ENCODE measurements at places on chromosomes 3 and 15.
A peak's percentile ranks its signal among the peaks of the same experiment; 100 is the strongest.

- DNase-seq, result no peak
Measured at GRCh38 chr15:88489321-88489720, 21.8 kb downstream of the MRPS11 start.

DNA sequence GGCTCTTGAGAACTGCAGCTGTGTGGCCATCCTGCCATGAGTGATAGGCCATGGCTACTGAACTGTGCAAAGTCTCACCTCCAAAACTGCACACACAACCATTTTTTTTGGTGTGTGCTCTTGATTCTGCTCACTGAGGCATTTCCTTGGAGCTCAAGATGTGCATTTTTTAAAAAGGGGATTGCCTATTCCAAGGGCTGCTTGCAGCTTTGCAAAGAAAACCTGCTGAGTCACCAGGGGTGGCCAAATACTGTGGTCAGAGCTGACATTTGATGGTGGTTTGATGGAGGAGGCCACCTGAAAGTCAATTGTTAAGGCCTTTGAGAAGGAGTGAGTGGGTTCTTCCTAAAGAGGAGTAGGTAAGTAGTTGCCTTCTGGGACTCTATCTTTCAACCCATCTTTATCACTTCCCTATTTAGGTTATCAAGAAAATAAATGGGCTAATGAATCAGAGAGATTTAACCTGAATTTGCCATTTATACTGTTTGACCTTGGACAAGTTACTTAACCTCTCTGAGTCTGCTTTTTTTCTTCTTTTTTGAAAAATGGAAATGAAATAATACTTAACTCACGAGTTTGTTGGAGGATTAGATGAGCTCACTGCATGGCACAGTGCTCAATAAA lies 87.9 kb downstream of the CHST2 start:
- no peak for DNase-seq

GRCh38 chr3:113741086-113741485 lies 5.0 kb downstream of the NAA50 start:
- DNase-seq, result no peak

- DNase-seq, result no peak
Measured at GRCh38 chr3:110234831-110235230, 836.8 kb upstream of the NECTIN3 start.

DNA sequence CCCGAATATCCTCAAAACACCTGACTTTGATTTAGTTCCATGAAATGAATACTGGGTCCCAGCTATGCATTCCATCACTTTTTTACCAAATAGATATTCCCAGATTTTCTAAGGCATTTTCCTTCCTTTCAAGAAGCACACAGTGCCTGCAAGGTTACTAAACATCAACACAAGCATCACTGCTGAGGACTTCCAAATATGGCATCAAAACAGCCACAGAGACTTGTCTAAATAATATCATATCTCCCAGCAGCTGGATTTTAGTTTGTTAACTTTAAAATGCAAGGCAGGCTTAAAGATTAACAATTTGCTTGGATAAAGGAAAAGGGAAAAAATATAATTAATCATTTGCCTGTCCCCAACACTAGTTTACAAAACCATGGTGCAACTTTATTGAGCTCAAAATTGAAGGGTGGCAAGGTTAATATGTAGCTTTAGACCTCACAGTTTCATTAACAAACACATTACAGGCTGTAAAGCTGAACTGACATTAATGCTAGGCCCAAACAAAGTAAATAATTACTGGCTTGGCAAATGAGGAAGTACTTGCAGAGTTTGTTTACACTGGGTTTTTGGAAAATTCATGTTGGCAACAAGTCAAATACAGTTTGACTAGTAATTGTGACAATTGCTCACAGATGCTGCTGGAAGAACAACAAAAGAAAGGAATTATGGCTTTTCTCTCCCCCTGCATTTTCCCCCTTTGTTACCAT lies 401.7 kb upstream of the CDIN1 start:
- no peak for DNase-seq

GRCh38 chr3:19945969-19946831 lies 697 bp upstream of the RAB5A start:
- no peak for DNase-seq

DNA sequence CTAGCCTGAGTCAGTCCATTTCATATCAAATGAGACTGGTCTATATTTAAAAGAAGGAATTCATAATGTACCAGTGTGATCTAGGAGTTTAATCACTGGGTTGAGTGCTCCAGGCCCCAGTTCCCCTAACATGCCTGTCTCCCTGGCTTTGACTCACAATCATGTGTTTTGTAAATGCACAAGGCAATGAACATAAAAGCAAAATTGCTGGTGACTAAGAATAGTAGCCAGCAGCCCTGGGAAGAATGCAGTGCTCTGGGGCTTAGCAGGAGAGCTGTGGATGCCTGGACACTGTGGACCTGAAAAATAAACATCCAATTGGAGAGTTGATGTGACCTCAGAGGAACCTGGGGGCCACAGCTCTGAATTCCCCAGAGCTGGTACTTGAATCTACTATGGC lies 50.3 kb downstream of the SYNPR start:
- DNase-seq, result no peak

DNA sequence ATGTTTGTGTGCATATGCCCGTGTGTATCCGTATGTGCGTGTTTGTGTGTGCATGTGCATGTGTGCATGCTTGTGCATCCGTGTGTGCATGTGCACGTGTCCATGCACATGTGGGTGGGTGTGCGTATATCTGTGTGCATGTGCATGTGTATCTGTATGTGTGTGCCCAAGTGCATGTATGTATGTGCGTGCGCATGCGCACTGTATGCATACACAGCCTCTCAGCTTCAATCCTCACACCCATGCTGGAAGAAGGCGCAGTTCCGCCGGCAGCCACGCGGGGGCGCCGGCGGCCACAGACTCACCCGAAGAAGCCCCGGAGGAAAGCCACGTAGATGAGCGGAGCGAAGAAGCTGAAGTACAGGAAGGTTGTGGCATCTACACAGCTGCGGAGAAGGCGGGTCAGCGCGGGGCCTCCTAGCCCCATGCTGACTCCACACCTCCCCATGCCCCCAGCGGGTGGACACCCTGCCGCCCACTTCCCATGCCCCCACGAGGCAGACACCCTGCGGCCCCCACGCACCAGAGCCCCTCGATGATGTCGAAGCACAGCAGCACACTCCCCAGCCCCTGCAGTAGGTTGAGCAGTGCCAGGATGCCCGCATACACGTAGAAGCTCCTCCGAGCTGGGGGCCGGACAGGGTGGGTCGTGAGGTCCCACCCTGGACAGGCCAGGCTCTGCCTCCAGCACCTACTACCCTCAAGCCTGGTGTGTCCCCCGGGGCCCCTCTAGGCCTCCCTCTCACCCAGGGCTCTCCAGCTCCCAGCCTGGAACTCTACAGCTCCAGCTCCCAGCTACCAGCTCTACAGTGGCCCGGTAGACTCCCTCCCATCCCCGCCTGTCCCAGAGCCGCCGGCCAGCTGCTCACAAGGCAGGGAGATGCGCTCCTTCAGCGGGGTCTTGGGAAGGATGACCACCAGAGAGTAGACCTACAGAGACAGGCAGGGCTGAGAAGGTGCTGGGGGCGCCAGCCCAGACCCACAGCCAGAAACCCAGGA lies 15.4 kb downstream of the TPRA1 start:
- peak; percentile 70 for DNase-seq

DNA sequence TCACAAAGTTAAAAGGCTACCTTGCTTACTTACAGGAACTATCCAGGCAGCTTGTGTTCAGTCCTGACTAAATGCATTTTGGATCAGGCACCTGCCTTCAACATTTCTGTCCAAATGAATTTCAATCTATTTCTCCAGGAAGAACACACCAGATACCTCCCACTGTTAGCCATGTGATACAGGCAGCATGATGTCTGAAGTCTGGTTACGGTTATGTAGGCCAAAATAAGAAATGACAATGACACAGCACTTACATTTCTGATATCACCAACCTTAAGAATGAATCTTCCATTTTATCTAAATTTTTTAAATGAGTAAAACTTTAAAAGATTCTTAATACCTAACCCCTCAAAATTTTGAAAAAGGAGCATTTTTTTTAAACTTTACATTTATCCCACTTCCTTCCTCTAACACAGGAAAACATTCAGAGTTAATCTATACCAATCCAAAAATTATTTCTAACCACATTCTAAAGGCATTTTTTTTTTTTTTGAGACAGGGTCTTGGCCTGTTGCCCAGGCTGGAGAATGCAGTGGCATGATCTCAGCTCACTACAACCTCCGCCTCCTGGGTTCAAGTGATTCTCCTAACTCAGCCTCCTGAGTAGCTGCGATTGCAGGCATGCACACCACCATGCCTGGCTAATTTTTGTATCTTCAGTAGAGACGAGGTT lies at the start of gene MAP4:
TSS of gene MAP4 (minus strand) at position 116 of the 673 bp plus-strand sequence. CDS start 17,556 bp downstream, outside the sequence.
- no peak for DNase-seq

DNA sequence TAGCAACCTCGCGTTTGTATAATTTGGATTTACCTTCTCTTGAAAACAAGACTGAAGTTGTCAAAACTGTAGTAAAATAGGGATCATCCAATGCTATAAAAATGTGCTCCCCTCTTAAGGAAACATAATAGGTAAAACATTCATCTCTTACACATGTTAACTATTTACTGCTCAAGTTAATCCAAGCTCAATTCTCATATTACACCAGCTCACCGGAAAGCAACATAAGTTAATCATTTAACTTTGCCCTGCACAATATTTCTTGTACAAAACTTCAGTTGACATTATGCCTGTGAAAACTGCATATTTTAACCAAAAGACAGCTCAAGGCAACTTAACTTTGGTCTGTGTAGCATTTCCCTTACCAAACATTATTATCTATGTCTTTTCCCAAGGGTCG lies 634.2 kb downstream of the NAALADL2 start:
- DNase-seq, result no peak

DNA sequence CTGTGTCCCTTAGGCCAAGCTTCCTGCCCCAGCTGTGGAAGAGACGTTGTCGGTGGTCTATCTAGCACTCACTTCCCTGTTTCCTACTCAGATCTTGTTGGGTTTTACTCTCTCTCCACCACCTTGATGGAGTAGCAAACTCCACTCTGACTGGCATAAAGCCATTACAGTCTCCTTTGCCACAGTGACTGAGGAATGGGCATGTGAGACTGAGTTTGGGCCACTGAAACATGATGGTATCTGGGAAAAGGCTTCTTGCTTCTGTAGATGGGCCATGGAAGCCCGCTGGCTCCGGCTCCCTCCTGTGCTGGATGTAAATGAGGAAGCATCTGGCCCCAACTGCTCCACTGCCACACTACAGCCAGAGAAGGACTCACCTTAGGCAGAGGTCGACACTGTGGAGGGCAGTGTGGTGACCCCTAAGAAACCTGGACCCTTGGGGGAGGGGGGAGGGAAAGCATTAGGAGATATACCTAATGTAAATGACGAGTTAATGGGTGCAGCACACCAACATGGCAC lies 9.4 kb upstream of the CAMK1 start:
- no peak for DNase-seq

- no peak for DNase-seq
Measured at GRCh38 chr3:151182349-151183079, 20.5 kb downstream of the GPR171 start.

- no peak for DNase-seq
Measured at GRCh38 chr3:133776794-133777438, 28.7 kb upstream of the SRPRB start.

DNA sequence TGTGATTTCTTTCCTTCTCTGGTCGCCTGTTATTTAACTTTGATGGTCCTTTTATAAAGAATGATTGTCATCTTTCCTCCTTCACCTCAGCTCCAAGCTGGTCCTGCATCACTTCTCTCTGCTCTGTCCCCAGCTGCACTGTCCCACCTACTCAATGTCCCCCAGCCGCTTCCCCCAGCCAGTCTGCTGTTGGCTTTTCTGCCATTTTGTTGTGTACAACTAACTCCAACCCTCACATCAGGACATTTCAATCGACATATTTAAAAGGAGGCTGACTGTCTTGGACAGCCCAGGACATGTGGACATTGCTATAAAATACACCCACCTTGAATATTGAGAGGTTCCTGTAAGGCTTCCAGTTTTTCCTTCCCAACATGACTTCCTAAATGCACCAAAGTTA lies 193.8 kb upstream of the RGMA start:
- no peak for DNase-seq

DNA sequence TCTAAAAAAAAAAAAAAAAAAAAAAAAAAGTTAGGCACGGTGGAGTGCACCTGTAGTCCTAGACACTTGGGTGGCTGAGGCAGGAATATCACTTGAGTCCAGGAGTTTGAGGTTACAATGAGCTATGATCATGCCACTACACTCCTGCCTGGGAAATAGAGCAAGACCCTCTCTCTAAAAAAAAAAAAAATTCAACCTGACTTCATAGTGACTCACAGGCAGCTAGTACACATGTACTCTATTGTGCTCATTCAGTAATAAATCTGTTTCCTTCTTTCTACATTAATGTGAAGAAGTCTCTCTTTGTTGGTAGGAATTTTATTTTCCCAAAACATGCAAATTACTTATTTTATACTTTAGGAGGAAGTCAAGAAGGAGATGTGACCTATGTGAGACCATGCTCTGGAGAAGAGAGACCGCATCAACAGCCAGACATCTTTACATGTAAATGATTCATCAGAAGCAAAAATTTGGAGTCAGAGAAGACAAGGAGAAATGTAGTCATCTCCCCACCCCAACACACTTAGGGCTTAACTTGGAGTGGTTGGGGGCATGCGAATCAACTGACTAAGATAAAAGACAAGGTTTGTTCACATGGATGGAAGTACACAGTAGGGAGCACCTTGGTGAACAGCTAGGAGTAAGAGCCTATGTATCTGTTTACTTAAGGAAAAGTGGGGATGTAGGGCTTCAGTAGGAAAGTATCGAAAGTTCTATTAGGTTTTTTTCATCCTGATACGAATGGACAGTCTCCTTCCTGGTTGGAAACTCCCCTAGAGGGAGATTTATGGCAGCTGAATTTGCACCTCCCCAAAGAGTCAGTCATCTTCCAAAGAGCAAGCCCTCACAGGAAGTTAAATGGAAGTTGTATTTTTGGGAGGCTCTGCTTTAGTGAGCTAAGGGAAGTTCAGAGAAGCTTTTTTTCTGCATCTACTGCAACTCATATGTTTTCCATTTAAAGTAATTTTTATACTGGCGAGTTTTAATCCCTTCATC lies 23.0 kb upstream of the NMD3 start:
- no peak for DNase-seq

- DNase-seq, result no peak
Measured at GRCh38 chr3:71713041-71713440, 12.2 kb downstream of the EIF4E3 start.

GRCh38 chr15:68924866-68925560 lies 5.3 kb upstream of the SPESP1 start:
- DNase-seq, result no peak

- DNase-seq, result no peak
Measured at GRCh38 chr3:120093119-120093910, 932 bp downstream of the GSK3B start.

Measured in stimulated activated CD8-positive, alpha-beta memory T cell treated with anti-CD3 and anti-CD28 coated beads, Interleukin-12 subunit alpha, Interleukin-12 subunit beta, amount 100 ng/mL, for 4 hours (primary cell).